Endothelial cell (in vitro differentiated cells): ENCODE measurements at places on chromosomes 6 and 20.

GRCh38 chr6:136526196-136526930 is 23.9 kb downstream of the MAP7 start:
- DNase-seq: peak; percentile 57

- no peak for DNase-seq
Observed at GRCh38 chr6:141451511-141452353, 681.0 kb upstream of the GJE1 start.

- no peak for DNase-seq
Observed at GRCh38 chr6:16471222-16471909, 233.0 kb downstream of the GMPR start.

- no peak for DNase-seq
Observed at GRCh38 chr6:53929041-53929820, 134.4 kb downstream of the LRRC1 start.

DNA sequence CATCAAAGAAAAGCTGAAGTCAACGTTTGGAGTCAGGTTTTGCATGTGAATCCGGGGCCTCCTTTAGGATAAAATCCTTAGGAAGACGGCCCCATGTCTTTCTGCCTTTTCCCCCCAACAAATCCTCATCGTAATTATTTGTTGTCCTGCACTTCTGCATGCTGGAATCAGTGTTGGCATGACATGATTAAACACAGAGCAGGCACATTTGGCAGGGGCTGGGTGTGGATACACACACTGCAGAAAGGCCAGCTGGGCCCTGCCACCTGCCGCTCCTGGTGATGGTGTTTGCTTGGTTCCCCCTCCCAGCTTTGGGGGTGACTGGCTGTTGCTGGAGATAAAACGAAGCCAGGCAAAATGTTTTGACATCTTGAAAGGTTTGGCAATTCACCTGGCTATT is 46.3 kb upstream of the FOXA2 start:
- no peak for DNase-seq

- no peak for DNase-seq
Observed at GRCh38 chr20:25549172-25549773, 36.1 kb downstream of the NINL start.
